ENCODE measurements at places on chromosomes 16 and 17.

DNA sequence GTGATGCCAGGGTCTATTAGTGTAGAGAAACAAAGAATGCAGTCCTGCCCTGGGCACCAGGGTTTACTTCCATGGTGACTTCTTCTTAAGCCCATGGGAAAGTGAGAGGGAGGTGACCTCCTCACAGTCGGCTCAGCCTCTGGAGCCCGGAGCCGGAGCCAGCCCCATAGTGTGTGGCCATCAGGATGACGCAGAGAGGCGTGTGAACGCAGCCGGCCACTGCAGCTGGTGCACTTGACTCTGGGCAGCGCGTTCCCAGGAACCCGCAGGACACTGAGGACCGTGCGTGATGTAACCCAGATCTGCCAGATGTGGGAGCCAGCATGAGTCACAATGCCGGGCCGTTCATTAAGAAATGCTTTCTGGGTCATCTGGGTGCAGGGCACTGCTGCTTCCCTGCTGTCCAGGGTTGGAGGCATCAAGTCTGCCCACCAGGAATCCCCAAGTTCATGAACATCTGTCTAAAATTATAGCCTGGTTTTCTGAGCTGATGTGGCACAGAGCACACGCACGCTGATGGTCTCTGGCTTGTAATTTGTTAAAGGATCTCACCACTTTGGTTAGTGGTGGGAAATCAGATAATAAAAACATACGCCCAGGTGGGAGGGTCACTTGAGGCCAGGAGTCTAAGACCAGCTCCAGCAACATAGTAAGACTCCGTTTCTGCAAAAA is 114.1 kb downstream of the PITPNC1 start:
- peak; percentile 91 for DNase-seq

GRCh38 chr17:56108811-56109284 is 44.4 kb upstream of the ANKFN1 start:
- DNase-seq = no peak

DNA sequence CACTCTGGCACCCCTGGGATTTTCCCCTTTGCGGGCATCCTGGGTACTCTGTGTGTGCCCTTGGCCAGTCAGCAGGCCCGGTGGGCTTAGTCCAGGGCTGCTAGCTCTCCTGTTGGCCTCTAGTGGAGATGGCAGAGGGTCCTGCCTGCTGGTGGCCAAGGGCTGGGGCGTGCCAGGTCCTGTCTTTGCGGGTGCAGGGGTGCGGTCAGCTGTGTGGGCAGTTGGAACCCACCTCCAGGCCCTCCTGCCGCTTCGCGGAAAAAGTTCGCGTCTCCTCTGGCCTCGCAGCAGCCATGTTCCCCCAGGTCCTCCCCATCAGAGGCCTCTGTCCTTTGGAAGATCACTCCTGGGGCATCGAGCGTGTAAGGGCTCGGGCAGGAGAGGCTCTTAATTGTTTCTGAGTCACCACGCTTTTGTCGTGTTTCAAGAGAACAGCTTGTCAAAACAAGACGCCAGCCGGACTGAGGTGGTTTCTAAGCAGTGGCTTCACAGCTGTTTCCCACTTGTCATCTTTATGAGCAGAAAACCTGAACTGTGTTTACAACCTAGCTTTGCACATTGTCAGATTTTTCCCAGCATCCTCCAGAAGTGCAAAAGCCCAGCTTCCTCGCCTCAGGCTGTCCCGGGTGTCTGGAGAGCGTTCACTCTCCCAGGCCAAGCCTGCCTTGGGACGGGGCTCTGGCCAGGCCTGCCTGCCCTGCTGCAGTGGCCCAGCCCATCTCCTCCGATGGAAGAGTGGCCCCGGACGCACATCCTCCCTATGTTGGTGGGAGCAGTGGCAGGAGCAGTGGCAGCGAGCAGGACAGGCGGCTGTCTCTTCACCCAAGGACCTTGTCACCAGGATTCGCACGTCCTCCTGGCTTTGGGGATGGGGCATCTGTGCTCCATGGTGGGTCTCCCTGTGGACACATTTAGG is 5.0 kb upstream of the DNASE1L2 start:
- DNase-seq = no peak

- DNase-seq = no peak
Observed at GRCh38 chr16:49809062-49809461, 46.9 kb downstream of the ZNF423 start.

- no peak for DNase-seq
Observed at GRCh38 chr17:50134206-50135110, 4.5 kb upstream of the SAMD14 start.

DNA sequence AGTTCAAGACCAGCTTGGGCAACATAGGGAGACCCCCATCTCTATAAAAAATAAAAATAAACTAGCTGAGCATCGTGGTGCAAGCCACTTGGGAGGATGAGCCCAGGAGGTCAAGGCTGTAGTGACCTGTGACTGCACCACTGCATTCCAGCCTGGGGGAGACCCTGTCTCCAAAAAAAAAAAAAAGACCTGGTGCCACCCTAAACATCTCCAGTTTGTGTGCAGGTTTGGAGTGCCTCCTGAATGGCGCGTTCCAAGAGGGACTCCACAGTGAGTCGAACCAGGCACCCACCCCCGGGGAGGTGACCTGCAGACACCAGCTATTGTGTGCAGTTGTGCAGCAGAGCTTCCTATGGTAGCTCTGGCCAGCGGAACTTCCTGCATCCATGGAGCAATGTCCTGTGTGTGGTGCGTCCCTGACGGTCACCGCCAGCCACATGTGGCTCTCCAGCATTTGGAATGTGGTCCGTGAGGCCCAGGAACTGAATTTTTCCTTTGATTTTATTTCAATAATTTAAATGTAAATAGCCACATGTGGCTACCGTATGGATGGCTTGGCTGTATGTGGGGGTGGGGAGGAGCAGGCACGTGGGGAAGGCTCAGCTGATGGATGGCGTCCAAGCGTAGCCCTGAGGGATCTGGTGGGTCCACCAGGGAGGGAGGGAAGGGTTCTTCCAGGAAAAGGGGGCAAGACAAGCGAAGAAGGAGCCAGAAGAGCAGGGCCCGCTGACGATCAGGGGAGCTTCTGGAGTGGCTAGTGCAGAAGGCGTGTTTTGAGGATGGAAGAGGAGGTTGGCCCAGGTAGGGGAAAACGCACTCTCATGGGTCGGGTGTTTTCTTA is 107.1 kb upstream of the GSE1 start:
- no peak for DNase-seq

DNA sequence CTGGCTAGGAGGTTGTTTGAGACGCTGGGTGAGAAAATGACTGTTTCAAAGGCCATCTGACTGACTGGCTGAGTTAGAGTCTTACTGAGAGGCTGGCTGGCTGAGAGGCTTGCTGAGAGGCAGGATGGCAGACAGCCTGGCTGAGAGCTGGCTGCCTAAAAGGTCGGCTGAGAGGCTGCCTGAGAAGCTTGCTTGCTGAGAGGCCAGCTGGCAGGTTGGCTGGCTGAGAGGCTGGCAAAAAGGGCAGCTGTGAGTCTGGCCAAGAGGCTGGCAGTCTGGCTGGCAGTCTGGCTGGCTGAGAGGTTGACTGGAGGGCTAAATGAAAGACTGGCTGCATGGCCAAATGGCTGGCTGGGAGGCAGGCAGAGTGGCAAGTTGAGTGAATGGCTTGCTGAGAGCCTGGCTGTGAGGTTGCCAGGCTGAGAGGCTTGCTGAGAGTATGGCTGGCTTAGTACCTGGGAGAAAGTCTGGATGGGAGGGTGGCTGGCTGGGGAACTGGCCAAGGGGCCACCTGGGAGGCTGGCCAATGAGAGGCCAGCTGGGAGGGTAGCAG is 35.3 kb upstream of the ACSM2B start:
- peak; percentile 83 for DNase-seq

DNA sequence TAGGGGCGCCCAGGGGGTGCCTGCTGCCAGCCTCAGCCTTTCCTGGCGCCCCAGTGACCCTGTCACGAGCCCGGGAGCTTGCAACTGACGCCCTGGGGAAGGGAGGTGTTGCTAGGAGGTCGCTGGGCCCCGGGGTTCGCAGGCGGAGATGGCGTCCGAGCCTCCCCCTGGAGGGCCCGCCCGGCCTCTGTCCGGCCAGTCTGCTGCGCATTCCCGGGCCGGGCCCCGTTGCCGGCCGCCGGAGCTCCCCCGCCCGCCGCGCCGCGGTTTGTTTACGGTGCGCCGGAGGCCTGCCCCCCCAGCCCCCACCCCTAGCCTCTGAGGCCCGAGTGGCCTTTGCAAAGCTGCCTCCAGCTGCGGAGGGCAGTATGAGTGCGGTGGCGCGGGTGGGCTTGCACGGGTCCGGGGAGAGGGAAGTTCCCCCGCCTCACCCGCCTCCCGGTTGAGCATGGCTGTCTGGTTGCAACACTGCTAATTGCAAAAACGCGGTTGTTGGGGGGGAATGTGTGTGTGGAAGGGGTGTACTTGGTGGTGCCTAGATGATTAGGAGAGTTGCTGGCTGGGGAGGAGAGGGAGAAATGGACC is 514 bp downstream of the THRA start:
- peak; percentile 77 for DNase-seq

DNA sequence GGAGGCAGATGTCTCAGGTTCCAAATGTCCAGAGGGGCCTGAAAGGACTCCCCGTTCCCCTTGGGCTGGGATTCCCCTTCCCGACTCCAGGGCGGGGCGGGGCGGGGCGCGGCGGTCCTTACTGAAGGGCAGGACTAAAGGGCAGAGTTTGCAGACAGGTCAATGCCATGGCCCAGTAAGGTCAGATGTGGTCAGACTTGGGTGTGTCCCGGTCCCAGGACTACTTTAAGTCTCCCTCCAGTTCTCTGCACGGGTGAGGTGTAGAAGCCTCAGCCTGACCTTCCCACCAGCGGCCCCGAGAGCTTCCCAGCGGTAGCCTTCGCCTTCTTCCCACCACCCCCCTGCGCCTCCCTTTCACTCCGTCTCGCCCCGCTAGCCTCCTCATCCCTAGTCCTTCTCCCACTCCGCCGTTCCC is 532 bp downstream of the KDM6B start:
- DNase-seq = peak; percentile 78

DNA sequence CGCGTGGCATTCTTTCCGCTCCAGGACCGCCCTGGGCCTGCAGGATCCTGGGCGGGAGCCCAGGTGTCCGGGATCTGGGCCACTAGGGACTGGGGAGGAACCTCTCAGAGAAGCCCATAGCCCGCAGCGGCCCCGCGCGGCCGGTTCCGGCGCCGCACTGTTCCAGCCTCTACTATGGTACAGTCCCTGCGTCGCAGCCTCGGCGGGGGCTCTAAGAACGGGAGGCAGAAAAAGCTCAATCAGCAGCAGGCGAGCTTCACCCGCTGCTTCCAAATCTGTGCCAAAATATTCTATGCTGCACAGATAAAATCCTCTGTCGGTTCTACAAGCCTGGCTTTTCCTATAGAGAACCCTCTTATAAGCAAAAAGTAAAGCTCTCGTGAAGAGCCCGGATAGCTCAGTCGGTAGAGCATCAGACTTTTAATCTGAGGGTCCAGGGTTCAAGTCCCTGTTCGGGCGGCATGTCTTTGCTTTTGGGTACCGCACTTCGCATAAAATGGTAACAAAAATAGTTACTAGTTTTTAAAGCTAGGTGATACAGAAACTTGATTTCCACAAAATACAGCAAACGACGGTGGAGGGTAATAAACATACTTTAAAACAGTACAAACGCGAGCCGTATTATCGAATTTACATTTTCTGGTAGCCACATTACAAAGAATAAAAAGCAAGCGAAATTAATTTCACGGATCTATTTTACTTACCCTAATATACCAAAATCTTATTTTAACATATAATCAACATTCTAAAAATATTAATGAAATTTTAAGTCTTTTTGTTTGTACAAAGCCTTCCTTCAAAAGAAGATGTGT is 661 bp upstream of the ALOXE3 start:
- peak; percentile 90 for DNase-seq

DNA sequence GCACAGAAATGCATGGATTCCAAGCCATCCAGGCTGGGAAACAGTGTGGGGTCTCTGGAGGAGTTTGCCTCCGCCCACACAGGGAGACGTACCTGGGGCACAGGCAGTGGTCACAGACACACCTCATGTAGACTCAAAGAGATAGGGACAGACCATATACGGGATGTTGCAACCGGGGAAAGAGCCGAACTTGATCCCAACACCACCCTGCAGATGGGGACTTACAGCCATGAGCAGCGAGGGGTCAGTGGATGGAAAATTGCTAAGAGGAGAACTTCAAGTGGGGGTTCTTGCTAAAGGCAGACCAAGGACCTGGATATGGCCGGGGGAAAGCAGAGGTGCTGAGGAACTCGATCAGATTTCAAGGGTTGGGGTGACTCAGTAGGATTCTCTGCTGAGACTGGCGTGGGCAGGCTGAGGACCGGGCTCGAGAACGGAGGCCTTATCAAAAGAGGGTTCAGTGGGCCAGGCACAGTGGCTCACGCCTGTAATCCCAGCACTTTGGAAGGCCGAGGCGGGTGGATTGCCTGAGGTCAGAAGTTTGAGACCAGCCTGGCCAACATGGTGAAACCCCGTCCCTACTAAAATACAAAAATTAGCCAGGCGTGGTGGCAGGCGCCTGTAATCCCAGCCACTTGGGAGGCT is 12.0 kb upstream of the DNAH17 start:
- DNase-seq = peak; percentile 66

DNA sequence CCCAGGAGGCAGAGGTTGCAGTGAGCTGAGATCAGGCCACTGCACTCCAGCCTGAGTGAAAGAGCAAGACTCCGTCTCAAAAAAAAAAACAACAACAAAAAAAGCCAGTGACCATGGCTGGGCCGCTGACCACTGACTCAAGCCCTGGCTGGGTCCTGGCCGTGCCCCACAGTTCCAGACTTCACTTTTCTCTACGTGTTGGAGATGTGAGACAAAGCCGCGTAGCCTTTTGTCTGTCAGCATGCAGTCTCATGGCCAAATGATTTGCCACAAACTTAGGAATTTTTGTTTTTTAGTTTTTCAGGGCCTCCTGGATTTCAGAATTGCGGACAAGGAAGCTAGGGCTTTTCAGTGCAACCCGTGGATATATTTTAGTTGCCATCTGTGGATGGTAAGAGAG is 89.3 kb upstream of the CIBAR2 start:
- DNase-seq = no peak

DNA sequence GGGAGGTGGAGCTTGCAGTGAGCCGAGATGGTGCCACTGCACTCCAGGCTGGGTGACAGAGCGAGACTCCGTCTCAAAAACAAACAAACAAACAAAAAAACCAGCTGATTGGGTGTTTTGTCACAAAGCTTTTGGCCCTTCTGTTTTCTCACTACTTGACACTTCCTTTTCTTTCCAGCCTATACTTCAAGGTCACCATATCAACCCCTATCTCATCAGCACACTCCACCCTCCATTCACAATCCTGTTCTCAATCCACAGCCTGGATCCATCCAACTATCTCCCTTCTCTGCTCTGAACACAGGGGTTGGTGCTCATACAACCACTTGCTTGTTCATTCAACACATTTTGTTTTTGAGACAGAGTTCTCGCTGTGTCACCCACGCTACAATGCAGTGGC is 6.6 kb upstream of the MED11 start:
- no peak for DNase-seq

- DNase-seq = peak; percentile 47
Observed at GRCh38 chr16:86092586-86093480, 193.9 kb downstream of the IRF8 start.

Data from aorta (tissue), 5 donors.